IPS DF 6.9 (cell line): ENCODE measurements at places on chromosomes 16 and 17.

DNA sequence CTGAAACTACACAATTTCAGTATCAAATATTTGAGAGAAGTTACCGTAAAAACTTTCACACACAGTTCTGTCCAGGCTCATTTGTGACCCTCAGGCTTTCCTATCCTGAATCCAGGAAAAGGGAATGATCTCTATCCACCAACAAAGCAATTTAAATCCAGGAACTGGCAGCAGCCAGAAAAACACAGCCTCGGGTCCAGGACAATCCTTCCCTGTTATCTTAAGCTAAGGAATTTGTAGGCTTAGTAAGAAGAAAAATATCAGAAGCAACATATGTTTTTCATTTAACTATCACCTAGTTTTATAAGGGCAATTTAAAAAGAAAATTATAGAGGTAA, 47.1 kb downstream of the TEX2 start:
- no peak for DNase-seq

DNA sequence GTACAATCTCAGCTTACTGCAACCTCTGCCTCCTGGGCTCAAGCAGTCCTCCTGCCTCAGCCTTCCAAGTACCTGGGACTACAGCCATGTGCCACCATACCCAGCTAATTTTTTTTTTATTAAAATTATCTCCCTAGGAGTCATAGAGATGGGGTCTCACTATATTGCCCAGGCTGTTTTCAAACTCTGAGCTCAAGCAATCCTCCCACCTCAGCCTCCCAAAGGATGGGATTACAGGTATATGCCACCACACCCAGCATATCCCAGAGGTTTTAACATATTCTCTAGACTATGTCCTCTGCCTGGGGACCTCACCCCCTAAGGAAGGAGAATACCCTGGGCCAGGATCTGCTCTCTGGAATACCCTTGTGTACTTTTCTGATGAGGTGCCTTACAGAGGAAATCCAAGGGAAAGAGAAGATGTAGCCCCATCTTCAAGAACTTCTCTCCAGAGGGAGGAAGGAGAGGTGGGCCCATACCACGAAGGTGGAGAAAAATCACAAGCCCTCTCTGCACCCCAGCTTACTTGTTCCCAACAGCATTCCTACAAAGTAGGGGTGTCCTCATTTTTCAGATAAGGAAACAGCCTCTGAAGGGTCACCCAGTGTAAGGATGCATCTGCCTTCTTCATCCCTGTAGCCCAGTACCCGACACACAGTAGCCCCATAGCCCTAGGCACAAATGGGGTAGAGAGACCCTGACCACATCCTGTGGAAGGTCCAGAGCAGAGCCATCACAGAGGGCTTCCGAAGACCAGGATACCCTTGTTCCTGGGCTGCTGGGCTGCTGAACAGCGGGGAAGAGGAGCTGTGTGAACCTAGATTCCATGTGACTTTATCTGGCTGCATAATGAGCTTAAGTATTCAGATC, 151.6 kb downstream of the SOCS1 start:
- no peak for DNase-seq

DNA sequence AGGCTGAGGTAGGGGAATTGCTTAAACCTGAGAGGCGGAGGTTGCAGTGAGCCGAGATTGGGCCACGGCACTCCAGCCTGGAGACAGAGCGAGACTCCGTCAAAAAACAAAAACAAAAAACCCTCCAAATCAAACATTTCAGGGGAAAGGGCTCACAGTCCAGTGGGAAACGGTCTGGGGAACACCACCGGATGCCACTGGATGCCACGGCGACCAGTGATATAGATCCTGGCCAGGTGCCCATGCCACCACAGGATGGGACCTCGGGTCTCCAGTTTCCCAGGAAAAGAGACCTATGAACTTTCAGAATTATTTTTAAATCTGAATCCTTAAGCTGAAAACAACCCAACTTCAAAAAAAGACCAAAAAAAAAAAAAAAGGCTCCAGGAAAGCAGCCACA, 12.3 kb downstream of the CEP131 start:
- no peak for DNase-seq

GRCh38 chr16:20846030-20846429, 39.7 kb downstream of the REXO5 start:
- DNase-seq: no peak

- DNase-seq: peak; percentile 90
Measured at GRCh38 chr16:88569985-88570690, at the start of gene ZC3H18. TSS of gene ZC3H18 (plus strand) at chr16:88570403. CDS start at chr16:88577124, 6,721 bp downstream.

GRCh38 chr16:364595-365491, 5.5 kb downstream of the MRPL28 start:
- DNase-seq: no peak

GRCh38 chr17:2718150-2718938, 6.8 kb upstream of the CLUH start:
- no peak for DNase-seq

DNA sequence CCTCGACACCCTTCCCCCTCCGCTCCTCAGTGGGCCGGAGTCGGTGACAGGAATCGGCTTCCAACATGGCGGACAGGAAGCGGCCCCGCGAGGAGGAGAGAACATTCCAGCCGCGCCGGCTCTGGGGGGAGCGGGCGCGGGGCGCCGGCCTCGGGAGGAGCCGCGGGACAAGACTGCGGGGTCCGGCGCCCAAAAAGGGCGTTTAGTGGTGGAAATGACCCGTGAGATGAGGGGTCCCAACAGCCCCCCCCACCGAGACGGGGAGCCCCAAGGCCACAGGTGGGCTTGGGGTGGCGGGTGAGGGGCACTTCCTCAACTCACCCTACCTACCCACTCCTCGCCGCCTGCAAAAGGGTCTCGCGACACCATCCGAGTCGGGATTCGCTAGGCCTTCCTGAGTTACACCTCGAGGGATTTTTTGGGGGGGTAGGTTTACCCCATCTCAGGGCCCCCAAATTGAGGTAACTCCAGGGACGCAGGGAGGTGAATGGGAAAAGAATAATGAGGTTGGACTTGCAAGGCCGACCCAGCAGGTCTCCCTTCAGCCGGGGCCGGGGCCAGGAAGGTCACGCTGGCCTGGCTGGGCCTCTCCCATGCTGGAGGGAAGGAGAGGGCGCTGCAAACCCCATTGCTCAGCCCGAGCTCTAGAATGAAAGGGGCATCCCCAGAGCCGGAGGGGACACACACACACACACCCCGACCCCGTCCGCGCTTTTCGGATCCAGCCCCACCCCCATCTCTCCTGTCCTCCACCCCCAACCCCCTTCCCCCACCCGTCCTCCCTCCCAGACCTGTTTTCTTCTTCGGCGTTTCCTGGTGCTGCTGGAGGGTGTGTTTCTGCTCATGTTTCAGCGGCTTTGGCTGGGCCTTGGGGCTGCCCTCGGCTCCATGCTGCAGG, 707 bp downstream of the NUFIP2 start:
- DNase-seq: no peak

- DNase-seq: no peak
Measured at GRCh38 chr17:37787055-37787757, 42.3 kb upstream of the HNF1B start.

GRCh38 chr17:13415871-13416416, 185.8 kb downstream of the HS3ST3A1 start:
- no peak for DNase-seq

DNA sequence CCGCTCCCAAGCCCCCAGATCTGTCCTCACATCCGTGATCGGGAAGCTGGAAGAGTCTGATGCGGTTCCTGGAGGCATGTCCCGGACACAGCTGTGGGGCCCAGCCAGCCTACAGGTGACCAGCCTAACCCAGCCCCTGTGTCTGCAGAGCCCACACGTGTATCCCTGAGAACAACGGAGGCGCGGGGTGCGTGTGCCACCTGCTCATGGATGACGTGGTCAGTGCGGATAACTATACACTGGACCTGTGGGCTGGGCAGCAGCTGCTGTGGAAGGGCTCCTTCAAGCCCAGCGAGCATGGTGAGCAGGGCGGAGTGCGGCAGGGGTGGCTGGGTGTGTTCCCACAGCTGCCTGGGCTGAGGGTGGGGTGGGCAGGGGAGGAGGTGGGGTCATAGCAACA, 30.9 kb downstream of the IL4R start:
- no peak for DNase-seq

GRCh38 chr17:72875361-72875760, 217.1 kb downstream of the SLC39A11 start:
- DNase-seq: no peak

DNA sequence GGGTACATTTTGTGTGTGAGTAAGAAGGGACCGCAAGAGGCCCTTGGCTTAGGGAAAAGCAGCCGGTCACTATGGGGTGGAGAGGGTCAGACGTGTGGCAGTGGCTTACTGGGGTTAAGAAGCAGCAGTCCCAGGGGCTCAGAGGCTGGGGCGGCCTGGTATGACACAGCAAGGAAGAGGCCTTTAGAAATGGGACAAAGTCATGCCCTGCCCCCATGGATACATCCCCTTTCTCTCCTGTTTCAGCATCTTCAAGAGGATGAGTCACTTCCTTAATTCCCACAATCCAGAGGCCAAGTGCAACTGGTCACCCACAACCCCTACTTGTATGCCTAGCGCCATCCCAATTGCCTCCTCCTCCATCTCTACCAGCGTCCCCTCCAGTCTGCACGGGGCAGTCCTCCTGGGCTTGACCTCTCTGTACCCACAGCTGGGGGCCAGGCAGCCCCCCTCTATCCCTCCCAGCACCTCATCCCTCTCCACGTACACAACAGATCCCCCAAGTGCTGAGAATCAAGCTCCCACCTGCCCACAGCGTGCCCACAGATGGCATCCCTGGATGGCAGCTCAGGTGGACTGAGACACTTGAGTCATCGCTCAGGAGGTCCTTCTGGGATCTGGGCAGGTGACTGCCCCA, 6.9 kb upstream of the EFTUD2 start:
- no peak for DNase-seq

DNA sequence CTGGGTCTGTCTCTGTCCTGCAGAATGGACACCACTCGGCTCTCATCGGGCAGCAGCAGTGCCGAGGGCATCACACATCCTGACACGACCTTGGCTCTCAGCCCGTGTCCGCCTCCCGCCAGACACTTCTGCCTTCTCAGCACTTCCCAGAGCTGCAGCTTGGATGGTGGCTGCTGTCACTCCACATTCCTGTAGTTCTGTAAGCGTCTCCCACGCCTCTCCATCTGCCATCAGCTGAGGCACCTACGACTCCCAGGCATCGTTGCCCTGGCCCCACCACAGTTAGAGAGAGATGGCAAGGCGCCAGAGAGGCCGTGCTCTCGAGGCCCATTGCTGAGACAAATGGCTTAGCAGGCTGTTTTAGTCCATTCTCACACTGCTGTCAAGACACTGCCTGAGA, 195.9 kb upstream of the CHMP6 start:
- no peak for DNase-seq

- no peak for DNase-seq
Measured at GRCh38 chr17:29909236-29910003, 20.6 kb downstream of the SSH2 start.

- DNase-seq: no peak
Measured at GRCh38 chr17:59365383-59365981, 34.0 kb downstream of the YPEL2 start.

GRCh38 chr16:12188935-12189249, 212.4 kb downstream of the SNX29 start:
- DNase-seq: no peak

DNA sequence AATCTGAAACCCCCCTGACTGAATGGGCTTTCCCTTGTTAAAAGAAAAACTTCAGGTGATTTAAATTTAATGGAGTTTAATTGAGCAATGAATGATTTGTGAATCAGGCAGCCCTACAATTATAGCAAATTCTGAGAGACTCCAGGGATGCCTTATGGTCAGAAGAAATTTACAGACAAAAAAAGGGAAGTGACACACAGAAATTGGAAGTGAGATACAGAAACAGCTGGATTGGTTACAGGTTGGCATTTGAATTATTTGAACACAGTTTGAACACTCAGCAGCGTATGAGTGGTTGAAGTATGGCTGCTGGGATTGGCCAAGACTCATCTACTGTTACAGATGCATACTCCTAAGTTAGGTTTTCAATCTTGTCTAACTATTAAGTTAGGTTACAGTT, 19.0 kb upstream of the CPHXL start:
- DNase-seq: no peak

- no peak for DNase-seq
Measured at GRCh38 chr16:57476546-57477410, 9.5 kb downstream of the DOK4 start.

GRCh38 chr17:42678951-42679491, 2.2 kb upstream of the PLEKHH3 start:
- DNase-seq: no peak

DNA sequence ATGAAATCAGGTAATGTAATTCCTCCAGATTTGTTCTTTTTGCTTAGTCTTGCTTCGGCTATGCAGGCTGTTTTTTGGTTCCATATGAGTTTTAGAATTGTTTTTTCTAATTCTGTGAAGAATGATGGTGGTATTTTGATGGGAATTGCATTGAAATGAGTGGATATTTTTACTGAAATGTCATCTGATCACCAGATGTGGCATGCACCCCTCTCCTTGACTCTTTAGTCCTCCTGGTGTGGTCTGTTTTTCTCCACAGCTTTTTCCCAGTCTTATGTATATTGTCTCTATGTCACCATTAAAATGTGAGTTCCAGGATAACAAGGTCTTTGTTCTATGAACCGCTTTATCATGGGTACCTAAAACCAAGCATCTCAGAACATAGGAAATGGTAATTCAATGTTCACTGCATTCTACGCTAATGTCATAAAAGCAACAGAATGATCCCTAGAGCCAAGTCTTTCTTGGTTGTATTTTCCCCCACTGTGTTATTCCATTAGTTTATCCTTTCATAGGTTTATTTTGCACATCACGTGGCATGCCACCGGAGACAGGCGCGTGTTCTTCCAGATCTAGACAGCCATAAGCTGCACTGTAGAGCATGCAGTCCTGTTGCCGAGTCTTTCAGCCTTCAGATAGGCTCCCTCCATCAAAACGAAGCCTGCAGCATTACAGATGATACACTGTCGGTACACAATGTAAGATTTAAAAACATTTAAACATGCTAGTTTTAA, 172.5 kb downstream of the RPTOR start:
- DNase-seq: no peak

DNA sequence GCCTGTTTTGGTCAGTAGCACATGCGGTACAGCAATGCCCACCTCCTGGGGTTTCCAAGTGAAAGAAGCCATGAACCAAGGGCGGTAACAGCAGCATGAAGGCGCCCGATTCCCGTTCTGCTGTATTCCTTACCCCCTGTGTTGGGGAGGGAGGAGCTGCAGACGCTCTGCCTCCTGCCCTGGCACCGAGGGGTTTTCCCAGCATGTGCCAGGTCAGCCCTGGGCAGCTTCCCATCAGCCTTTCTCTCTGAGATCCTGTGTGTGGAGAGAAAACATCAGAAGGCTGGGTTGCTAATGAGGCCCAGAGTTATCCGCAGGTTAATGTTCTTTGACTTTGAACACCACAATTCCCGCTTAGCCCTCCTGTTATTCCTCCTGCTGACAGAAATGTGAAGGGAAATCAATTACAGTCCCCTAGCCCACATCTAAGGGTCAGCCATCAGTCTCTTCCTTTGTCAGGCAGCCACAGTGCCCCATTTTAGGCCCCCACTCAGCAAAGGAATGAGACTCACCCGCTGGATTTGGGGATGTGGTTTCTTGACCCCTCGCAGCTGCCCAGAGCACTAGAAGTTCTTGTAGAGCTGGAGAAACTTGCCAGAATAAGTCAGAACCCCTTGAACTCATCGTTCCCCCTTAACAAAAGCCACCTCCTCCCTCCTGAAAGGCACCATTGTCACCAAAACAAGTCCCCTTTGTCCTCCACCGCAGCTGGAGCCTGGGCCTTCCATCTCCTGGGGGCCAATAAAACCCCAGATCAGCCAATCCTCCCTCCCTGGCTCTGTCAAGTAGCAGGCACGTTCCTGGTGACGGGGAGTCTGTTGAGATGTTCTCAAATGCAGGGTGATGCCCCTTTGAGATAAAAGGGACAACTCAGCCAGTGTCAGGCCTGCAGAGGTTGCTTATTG, 168.5 kb downstream of the KATNIP start:
- no peak for DNase-seq
